ENCODE measurements at places on chromosomes 16 and 17.

- DNase-seq = no peak
These were observed 31.6 kb upstream of the SLC12A3 start for GRCh38 chr16:56833243-56833970.

GRCh38 chr16:8899709-8900317, 17.7 kb downstream of the LITAFD start:
- no peak for DNase-seq

- DNase-seq = no peak
These were observed 227.1 kb upstream of the ZFHX3 start for GRCh38 chr16:73275024-73275423.

DNA sequence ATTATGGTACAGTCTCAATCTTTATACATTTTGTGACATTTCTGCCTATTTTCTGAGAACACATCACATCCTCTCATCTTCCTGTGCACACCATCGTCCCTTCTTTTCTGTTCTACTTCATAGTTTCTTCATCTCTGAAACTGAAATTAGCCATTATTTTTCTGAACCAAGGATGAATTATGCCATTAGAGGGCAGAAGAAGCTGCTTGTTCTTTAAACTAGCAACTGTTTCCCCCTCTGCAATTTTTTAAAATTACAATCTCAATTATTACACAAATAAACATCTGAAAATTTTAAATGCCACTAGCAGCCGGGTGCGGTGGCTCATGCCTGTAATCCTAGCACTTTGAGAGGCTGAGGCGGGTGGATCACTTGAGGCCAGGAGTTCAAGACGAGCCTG, 41.3 kb downstream of the RBBP6 start:
- DNase-seq = no peak

GRCh38 chr16:58127033-58127556, 2.1 kb downstream of the CFAP20 start:
- DNase-seq = no peak

DNA sequence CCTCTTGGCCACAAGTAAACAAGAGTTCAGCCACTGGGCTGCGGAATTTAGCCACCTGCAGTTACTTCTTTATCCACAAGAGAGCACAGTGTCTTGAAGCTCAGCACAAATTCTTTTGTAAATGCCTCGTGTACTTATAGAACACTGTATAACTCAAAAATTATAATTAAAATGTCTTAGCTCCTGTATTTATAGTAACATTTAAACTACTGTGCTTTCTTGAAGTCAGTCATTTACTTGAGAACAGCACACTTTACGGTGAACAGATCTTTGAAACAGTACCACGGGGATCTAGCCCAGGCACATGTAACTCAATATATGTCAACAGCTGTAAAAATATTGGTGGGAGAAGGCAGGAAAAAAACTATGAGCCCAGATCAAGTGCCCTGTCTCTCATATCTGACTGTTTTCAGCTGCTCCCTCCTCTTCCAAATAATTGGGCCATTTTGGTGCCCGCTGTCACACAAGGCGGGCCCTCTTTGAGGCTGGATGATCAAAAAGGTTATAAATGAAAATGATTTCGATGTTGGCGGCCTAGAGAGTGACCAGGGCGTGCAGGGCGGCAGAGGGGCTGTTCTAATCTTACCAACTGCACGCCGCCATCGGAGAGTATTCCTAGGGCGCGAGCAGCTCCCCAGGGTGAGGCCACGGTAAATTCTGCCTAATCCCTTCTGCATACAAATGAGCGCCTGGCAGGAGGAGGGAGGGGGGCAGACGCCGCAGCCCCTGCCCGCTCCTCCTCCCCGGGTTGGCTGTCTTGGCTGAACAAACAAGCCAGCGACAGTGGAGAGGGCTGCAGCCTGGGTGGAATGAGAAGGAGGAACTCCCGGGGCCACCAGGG, 183.2 kb downstream of the C16orf78 start:
- DNase-seq = no peak

GRCh38 chr16:6081320-6081976, 983.9 kb upstream of the EEF2KMT start:
- DNase-seq = no peak

DNA sequence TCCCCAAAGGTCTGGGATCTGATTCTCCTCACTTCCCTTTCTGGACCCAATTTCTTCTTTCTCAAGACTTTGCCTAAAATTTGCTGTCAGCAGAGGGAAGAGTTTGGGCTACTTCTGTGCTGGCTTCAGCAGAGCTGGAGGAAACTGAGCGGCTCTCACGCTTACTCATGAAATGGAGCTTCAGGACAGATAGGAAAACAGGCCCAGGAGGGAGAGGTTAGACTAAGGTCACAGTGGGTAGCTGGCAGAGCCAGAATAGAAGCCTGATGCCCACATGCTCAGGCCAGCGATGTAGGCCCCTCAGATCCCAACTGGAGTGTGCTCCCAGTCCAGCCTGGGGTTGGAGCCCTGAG, 593 bp downstream of the SLC38A7 start:
- no peak for DNase-seq

GRCh38 chr16:2084895-2085625, 37.3 kb downstream of the TSC2 start:
- DNase-seq = no peak

- DNase-seq = no peak
These were observed 120.6 kb downstream of the COPRS start for GRCh38 chr17:31738488-31738887.

GRCh38 chr17:42555122-42555622, 2.4 kb downstream of the HSD17B1 start:
- no peak for DNase-seq

DNA sequence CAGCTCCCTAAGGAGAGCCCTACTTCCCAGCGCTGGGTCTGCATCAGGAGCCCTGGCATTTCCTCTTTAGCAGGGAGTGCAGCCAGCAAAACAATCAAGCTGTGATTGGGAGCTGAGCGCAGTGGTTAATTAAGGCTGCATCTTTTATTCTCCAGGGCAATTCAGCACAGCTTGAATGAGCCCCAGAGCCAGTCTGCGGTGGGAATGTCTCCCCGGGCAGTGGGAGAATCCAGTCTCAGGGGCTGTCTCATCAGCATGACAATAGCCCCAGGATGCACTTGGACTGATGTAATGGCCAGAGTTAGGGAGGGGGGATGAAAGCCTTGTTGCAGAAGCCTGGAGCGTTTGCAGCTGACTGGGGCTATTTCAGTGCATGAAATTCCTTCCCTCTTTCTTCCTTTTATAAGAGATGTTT, 292.6 kb upstream of the SOX9 start:
- DNase-seq = no peak

- no peak for DNase-seq
These were observed 262.3 kb upstream of the TNRC6C start for GRCh38 chr17:77696151-77696720.

GRCh38 chr17:65196617-65197016, 59.4 kb downstream of the RGS9 start:
- no peak for DNase-seq

DNA sequence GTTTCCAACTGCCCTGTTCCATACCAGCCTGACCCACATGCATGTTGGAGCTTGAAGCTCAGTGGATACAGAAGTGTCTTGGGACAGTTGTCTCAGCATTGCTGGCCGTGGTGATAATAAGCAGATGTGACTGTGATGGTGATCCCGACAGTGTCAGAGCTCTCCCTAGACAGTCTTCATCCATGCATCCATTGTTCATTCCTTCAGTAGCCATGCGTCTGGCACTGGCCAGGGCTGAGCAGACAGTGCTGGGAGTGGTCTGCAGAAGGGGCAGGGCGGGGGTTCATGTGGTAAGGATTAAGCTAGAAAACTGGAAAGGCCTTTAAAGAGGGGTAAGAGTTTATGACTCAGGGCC, 68.1 kb downstream of the GNAO1 start:
- DNase-seq = no peak

DNA sequence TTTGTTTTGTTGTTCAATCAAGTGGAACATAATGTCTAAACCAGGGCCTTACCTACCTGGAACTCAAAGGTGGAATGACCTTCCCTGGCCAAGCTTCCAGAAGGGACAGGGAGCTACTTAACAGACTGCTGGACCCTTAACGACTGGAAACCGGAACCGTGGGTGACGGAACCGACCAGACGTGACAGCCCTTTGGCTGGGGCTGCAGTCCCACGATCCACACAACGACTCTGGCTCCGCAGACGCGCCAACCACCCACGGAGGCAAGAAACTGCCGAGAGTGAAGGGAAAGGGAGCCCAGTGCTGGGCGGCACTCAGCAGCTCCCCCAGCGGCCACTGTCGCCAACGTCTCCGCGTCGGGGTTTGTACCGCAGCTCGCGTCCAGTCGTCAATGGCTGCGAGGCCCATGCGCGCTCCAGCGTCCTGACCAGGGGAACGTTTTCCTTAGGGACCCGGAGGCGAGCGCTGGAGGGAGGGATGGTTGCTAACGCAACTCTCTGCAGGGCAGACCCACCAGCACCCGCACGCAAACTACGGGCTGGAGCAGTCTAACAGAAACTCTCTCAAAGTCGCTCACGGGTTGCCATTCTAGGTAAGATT, 5.5 kb upstream of the KIF22 start:
- DNase-seq = peak; percentile 57

DNA sequence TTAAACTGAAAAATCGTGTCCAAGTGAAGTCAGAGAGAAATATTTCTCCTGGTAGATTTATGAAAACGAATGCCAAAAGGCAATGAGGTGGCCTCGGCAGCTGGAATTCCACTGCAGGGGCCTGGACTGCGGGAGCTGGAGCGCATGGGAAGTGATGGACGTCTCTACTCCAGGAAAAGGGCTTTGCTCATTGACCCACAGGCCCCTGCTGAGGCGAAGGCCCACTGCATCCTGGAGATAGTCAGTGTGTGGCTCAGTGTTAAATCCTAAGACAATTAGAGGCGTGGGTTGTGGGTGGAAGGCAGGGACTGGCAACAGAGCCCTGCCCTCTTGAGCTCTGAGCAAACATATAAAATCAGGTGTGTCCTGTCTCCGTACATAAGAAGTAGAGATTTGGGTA, 191.4 kb downstream of the SLC39A11 start:
- DNase-seq = no peak

- DNase-seq = no peak
These were observed 82.1 kb downstream of the VPS53 start for GRCh38 chr17:632560-632959.

- no peak for DNase-seq
These were observed 36.7 kb upstream of the ABCA5 start for GRCh38 chr17:69363488-69364210.

DNA sequence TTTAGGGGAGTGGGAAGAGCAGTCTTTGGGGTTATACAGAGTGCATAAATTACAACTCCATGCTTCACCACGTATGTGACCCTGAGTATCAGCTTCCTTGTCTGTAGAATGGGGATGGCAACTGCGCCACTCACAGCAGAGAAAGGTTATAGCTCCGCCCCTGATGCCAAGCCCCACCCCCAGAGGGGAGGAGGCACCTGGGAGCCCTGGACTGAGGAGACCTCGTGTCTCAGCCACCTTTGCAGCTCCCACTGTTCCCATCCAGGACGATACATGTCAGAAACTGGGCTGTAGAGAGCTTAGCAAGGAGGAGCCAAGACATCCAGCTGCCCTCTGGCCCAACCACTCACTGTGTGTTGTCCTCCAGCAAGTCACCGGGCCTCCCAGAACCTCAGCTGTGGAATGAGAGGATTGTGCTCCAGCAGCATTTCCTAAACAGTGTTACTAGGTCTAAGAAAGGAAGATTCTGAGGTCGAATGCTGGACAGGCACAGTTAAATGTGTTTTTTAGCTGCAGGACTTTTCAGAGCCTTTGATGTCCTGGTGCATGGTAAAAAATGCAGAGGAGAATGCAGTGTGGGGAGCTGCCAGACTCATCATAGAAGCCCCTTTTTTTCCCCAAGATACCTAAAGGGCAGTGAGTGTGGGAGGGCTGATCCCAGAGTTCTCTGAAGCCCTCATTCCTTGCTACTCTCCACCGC, 49.4 kb downstream of the BEAN1 start:
- no peak for DNase-seq

DNA sequence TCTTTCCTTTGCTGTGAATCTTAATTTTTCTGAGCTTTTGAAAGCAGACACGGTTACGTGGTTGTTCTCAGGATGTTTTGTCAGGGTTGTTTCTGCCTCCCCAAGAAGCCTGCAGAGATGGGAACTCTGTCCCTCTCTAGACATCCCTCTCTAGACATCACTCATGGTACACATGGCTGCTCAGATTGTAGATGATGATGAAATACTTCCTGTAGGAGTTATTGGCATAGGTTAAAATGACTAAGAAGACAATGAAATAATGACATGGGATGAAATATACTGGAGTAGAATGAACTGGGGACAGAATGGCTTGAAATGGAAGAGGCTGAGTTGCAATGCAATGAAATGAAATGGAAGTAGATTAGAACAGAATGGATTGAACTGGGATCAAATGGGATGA, 253.4 kb downstream of the SHISA9 start:
- no peak for DNase-seq

DNA sequence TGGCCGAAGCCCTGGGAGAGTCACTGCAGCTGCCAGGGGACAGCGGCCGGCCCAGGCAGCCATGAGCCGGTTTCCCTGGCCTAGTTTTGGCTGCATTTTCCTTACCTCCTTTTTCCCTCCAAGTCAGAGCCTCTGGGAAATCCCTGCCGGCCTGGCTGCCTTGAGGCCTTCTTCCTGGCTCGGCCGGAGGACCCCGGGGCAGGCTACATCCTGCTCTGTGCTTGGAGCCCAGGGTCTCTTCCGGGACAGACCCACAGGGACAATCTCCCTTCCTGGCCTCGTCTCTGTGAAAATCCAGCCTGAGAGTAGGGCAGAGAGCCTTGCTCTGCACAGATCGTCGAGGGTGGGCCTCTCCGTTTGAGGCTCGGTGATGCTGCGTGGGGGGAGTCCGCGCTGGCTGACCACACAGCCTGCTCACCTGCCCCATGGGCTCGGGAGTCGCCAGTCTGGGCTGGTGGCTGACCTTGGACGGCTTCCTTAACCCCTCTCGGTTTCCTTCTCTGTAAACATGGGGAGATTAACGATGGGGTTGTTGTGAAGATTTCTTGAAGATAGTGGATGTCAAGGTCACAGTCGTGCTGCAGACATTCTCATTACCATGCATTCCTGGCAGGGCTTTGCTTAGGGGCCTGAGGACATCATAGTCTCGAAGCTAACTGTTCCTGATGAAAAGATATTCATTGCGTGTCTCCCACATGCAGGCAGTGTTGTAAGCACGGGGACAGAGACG, 34.8 kb upstream of the CIBAR2 start:
- no peak for DNase-seq

- DNase-seq = no peak
These were observed 30.4 kb downstream of the PPM1D start for GRCh38 chr17:60630352-60630751.

GRCh38 chr16:638034-638543, 2.0 kb upstream of the METTL26 start:
- no peak for DNase-seq

- no peak for DNase-seq
These were observed 18.9 kb downstream of the CDH5 start for GRCh38 chr16:66385415-66385814.

DNA sequence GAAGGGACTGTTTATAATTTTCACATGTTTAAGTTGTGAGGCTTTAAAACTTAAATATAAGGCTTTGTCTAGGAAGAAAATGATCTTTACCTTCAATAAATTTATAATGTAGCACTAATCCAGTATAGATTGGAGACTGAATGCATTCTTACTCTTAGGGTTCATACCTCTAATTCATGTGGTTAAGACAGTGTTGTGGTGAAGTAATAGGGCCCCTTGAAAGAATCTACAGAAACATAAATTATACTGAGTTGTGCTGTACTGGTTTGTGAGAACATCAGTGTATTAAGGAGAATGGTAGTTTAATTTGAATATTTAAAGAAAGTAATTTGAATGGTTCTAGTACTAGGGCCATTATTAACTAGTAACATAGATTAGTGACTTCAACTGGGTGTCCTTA, 13.7 kb downstream of the HAPSTR1 start:
- no peak for DNase-seq

- DNase-seq = no peak
These were observed 20.8 kb upstream of the CLEC3A start for GRCh38 chr16:78001451-78002025.

- no peak for DNase-seq
These were observed 219.5 kb downstream of the NTN1 start for GRCh38 chr17:9240659-9241370.

Data from activated T-helper 1 cell treated with anti-CD3 and anti-CD28 coated beads, Interleukin-2, amount 50 U/mL, for 16 hours (primary cell).